DMS 273 treated with DMSO at 0.1 percent for 48 hours (cell line): ENCODE measurements at places on chromosomes 4 and X.

- no peak for DNase-seq
These were observed 1.3 kb downstream of the HERC5 start for GRCh38 chr4:88458104-88458740.

- DNase-seq = no peak
These were observed 15.8 kb upstream of the DHRSX start for GRCh38 chrX:2516623-2517022.

GRCh38 chr4:26386386-26386785 lies 65.6 kb downstream of the RBPJ start:
- no peak for DNase-seq

- no peak for DNase-seq
These were observed 73.2 kb downstream of the FBXW7 start for GRCh38 chr4:152462695-152463094.

DNA sequence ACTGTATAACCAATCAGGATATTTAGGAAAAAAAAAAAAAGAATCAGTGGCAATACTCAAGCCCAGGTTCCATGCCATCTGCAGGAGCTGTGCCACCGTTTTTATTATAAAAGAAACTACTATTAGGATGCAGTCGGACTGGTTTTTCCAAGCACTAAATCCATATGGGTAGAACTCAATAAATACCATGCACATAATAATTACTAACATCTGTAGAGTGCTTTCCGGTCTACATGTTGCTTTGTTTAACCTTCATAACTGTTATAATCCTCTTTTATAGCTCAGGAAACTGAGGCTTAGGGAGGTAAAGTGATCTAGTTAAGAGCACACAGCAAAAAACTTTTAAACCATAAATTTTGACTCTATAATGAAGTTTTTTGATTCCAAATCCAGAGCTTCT lies 24.0 kb downstream of the ARSJ start:
- DNase-seq = no peak

GRCh38 chr4:88033309-88033708 lies 25.9 kb downstream of the PKD2 start:
- no peak for DNase-seq

DNA sequence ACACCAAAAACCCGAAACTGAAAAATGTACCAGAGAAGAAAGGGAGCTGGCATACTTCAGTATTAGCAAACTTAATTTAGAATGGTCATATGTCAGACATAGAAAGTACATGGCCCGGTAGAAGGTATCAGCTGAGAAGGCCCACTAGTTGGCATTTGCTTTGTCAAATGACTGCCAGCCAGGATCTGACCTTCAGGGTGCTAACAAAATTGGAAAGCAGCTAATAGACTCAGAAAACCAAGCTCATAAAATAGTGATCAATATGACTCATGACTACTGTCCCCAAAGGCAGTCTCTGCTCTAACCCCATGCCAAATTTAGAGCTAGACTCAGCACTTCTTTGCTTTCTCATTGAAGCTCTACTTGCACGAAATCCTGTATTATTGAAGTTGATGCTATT lies 342.7 kb downstream of the PDGFC start:
- no peak for DNase-seq

- no peak for DNase-seq
These were observed 393.8 kb downstream of the INPP4B start for GRCh38 chr4:142452161-142452855.

- DNase-seq = no peak
These were observed 2138.8 kb downstream of the PCDH7 start for GRCh38 chr4:32858971-32859370.

GRCh38 chr4:67892253-67892652 lies 8.5 kb upstream of the TMPRSS11D start:
- no peak for DNase-seq
